Tibial nerve (tissue), 4 donors: ENCODE measurements at places on chromosomes 3 and 15. TPM values are rescaled to one million over a fixed set of nuclear protein-coding genes. Genes with fewer than 3 reads are reported as not detected.

DNA sequence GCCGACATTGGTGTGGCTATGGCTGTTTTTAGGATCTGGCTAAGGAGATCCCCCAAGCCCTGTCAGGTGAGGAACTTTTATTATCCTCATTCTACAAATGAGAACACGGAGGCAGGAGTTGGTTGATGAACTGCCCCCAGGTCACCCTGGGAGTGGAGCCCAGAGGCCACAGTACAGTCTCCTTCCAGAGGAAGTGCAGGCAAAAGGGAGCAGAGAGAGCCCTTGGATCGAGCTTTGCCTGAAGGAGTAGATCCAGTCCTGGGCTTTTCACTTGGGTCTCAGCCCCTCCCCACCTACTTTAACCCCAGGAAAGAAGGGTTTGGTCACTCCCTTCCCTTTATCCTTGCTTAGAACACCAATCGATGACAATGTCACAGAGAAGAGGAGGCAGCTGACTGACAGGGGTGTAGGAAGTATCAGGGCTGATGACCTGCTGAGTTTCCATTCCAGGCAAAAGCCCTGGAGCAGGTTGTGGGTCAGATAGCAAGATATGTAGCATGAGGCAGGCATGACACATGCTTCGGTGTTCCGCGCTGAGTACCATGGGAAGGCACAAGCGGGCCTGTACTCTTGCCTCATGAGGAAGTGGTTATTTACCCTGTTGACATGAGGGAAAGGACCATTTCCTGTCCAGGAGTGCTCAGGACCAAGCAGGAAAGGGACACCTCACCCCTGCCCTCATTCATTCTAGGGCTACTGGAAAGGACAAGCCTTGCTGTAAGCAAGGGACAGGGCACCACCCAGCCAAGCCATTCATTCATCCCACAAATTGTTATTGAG lies 5.8 kb upstream of the PLA2G4D start:
- no peak overlapping the region for H3K27ac ChIP-seq
- H3K36me3 ChIP-seq, result no peaks in the 10 kb centered on the region
- no peak overlapping the region for H3K4me3 ChIP-seq
- H3K27me3 ChIP-seq, result no peaks in the 10 kb centered on the region

DNA sequence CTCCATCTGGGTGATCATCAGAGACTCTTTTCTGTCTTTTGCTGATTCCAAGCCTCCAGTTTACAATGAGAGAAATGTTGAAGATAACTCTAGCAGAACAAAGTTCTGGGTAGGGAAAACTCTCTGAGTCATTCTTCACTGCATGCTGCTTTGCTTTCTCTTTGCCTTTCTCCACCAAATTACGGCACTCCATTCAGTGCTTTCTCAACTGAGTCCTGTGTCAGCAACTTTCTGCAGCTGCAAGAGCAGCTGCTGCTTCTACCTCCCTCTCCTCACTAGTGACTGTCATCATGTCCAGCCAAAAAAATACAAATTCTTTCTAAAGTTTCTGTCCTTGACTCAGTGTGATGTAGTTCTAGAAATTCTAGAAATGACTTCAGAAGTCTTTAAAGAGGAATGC lies 953.8 kb downstream of the IGSF11 start:
- DNase-seq, result no peak
- no peaks in the 10 kb centered on the region for H3K4me1 ChIP-seq
- no peaks in the 10 kb centered on the region for H3K36me3 ChIP-seq

DNA sequence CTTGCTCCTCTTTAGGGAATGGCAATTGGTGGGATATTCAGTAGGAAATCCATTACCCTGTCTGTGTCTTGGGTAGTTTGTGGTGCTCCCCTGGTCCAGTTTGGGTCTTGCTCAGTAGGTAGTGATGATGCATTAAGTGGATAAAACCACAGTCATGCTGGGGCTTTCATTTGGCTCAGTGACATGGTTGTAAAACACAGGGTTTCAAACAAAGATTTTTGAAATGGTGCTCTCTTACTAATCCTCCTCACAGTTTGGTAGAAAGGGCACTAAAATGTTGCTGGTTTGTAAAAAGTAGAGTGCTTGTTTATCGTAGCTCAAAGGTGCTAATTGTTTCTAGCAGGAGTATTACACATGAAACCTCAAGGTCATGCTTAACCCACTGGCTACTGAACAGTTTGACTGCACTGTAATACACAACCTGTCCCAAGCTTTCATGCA lies 22.9 kb downstream of the BBX start:
- H3K27ac ChIP-seq, result no peak overlapping the region
- H3K27me3 ChIP-seq, result no peaks in the 10 kb centered on the region
- no peaks in the 10 kb centered on the region for H3K36me3 ChIP-seq
- H3K4me1 ChIP-seq, result no peaks in the 10 kb centered on the region
- H3K4me3 ChIP-seq, result no peak overlapping the region

GRCh38 chr3:69059688-69060087 lies 7.6 kb upstream of the TMF1 start:
- H3K27ac ChIP-seq, result no peak overlapping the region
- H3K36me3 ChIP-seq, result peaks cover 88% of the 10 kb centered on the region
- no peaks in the 10 kb centered on the region for H3K27me3 ChIP-seq
- no peak overlapping the region for H3K4me3 ChIP-seq

DNA sequence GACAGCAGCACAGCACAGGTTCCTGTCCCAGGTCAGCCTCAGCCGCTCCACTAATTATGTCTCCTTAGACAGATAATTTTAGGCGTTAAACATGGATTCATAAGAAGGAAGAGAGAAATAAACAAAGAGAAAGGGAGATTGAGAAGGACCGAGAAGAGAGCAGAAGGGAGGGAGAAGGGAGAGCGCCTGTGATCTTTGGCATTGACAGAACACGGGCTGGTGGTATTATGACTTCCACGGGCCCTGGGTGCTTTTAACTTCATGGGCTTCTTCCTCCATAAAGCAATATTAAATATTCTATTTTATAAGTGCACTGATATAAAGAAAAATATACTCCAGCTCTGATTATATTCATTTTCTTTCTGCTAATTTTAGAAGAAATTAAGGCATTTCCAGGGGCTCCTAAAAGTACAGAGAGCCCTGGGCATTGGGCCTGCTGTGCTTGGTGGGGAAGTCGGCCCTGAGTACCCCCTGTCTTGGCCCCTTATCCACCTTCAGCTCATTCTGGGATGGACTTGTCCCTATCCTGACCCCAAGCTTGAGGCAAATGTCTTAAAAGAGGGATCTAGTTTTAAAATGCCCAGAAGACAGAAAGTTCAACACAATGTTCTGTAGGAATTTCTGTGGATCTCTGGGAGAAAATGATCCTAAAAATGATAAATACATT lies 135.3 kb downstream of the MEX3B start:
- no peaks in the 10 kb centered on the region for H3K27me3 ChIP-seq
- DNase-seq, result no peak
- no peak overlapping the region for H3K27ac ChIP-seq
- no peak overlapping the region for H3K4me3 ChIP-seq
- no peaks in the 10 kb centered on the region for H3K4me1 ChIP-seq
- H3K36me3 ChIP-seq, result no peaks in the 10 kb centered on the region

DNA sequence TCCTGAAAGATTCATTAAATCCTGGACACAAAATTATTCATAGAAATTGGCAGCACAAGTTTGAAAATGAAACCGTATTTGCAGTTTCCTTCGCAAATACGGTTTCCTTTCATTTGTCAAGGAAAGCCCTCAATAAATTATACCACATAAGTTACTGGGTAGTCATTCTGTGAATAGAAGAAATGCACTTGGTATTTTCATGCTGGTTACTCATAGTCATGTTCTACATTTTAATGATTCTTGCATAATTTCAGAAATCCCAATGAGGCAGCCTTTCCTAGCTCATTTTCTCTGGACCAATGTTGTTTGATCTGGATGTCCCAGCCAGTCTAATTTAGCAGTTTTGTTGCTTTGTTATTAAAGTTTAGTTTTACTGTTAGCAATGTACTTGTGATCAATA lies 43.2 kb downstream of the MINAR1 start:
- no peak overlapping the region for H3K4me3 ChIP-seq
- H3K27me3 ChIP-seq, result no peaks in the 10 kb centered on the region
- H3K27ac ChIP-seq, result no peak overlapping the region
- no peak for DNase-seq

DNA sequence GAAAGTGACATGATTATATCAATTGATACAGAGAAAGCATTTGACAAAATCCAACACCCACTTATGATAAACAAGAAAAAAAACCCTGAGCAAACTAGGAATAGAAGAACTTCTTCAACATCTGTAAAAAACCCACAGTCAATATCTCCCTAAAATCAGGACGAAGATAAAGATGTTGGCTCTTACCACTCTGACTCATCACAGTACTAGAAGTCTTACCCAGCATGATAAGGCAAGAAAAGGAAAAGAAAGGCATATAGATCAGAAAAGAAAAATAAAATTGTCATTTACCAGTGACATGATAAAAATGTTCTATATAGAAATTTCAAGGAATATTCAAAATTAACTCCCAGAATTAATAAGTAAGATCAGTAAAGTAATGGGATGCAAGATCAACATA lies 7.2 kb upstream of the FBXW12 start:
- no peaks in the 10 kb centered on the region for H3K4me1 ChIP-seq
- no peak overlapping the region for H3K27ac ChIP-seq
- DNase-seq, result no peak
- H3K4me3 ChIP-seq, result no peak overlapping the region
- H3K36me3 ChIP-seq, result no peaks in the 10 kb centered on the region

- no peaks in the 10 kb centered on the region for H3K4me1 ChIP-seq
- DNase-seq, result no peak
- H3K36me3 ChIP-seq, result no peaks in the 10 kb centered on the region
- peak overlapping the region; percentile 94 for H3K4me3 ChIP-seq
- peak overlapping the region; percentile 98 for H3K27ac ChIP-seq
Measured at GRCh38 chr3:98900265-98901118, 1.0 kb downstream of the DCBLD2 start.

DNA sequence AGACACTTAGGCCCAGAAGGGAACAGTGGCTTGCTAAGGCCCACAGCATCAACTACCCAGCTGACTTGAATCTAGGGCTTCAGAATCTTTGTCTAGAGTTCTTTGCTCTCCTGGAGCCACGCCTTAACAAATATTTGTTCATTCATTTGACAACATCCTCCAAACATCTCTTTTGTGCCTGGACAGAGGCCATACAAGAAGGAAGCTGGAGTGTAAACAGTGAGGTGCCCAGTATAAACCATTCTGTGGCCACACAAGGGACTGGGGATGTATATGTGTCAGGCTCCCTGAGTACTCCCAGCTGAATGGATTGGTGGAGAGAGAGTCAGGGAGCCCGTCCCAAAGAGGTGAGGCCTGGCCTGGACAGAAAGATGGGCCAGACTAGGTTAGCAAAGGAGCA lies 3.4 kb downstream of the CIB2 start:
- no peaks in the 10 kb centered on the region for H3K27me3 ChIP-seq
- DNase-seq, result no peak
- H3K27ac ChIP-seq, result no peak overlapping the region
- H3K36me3 ChIP-seq, result no peaks in the 10 kb centered on the region
- H3K4me3 ChIP-seq, result no peak overlapping the region
- no peaks in the 10 kb centered on the region for H3K4me1 ChIP-seq

DNA sequence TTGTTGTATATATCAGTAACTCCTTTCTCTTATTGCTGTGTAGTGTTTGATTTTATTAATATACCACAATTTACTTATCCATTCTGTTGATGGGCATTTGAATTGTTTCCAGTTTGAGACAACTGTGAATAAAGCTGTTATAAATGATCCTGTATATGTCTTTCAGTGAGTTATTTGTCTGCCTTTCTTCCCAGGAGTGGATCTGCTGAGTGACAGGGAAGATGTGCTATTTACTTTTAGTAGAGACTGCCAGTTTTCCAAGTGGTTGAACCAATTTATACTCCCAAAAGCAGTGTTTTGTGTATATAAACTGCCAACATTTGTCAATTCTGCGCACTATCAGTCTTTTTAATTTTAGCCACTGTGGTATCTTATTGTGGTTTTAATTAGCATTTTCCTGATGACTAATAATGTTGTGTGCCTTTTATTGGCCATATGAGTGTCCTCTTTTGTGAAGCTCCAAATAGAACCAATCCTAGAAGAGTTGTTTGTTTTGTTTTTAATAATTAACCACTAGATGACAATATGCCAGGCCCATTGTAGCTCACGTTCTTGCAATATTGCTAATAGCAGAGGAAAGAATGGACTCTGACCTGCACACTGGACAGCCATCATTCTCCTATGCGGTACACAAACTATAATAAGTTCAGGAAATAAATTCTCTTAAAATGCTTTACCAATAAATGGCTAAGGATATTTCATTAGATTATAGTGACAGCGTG lies 25.3 kb downstream of the TRANK1 start:
- no peaks in the 10 kb centered on the region for H3K36me3 ChIP-seq
- H3K27me3 ChIP-seq, result no peaks in the 10 kb centered on the region
- H3K27ac ChIP-seq, result no peak overlapping the region
- H3K4me3 ChIP-seq, result no peak overlapping the region

- no peaks in the 10 kb centered on the region for H3K27me3 ChIP-seq
- no peak overlapping the region for H3K27ac ChIP-seq
- DNase-seq, result no peak
- H3K36me3 ChIP-seq, result no peaks in the 10 kb centered on the region
- H3K4me1 ChIP-seq, result no peaks in the 10 kb centered on the region
Measured at GRCh38 chr3:71771884-71772283, 13.1 kb downstream of the PROK2 start.

DNA sequence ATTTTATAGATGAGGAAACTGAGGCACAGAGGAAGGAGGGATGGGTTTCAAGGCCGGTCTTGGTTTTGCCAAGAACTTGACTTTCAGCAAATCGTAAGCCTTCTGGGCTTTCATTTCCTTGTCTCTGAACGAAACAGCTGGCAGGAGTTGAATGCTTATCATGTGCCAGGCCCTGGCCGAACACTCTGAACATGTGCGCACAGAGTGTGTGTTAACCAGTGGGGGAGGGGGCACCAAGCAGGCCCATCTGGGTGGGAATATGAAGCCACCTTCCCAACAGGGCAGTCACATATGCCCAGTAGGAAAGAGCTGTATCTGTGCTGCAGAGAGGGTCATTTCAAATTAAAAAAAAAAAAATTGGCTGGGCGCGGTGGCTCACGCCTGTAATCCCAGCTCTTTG lies 29.3 kb downstream of the ZNF710 start:
- no peak overlapping the region for H3K4me3 ChIP-seq
- H3K4me1 ChIP-seq, result peaks cover 36% of the 10 kb centered on the region
- DNase-seq, result no peak
- no peak overlapping the region for H3K27ac ChIP-seq
- no peaks in the 10 kb centered on the region for H3K36me3 ChIP-seq

DNA sequence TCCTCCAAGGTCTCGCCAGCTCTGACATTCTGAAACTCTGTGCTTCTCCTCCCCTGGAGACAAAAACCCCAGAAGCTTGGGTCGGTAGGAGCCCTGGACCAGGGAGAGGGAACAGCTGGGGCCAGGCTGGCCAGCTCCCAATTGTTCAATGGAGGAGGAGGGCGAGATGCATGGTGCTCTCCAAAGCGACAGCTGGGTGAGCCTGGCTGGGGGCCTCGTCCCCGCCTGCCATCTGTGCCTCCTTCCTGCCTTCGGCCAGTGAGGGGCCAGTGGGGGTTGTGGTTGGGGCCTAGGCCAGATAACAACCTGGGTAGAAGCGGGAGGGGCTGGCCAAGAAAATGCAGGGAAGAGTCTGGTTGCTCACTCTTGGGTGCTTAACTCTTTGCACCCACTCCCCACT lies 79.4 kb downstream of the CORO2B start:
- no peaks in the 10 kb centered on the region for H3K36me3 ChIP-seq
- H3K27me3 ChIP-seq, result no peaks in the 10 kb centered on the region
- peaks cover 18% of the 10 kb centered on the region for H3K4me1 ChIP-seq
- no peak for DNase-seq
- H3K4me3 ChIP-seq, result no peak overlapping the region

- no peak overlapping the region for H3K4me3 ChIP-seq
- no peak for DNase-seq
- H3K36me3 ChIP-seq, result no peaks in the 10 kb centered on the region
- H3K4me1 ChIP-seq, result no peaks in the 10 kb centered on the region
Measured at GRCh38 chr3:31522152-31522551, 10.6 kb upstream of the STT3B start.

The AADAC gene
- not detected for total RNA-seq

The CORO2B gene
- total RNA-seq, result 12.6 TPM

The ALCAM gene
- total RNA-seq, result 36.0 TPM

The AGBL1 gene
- total RNA-seq, result 0.21 TPM

The RPL32 gene
- total RNA-seq, result 510 TPM

The DHFR2 gene
- 3.9 TPM for total RNA-seq
